ENCODE measurements at places on chromosomes 12 and 14. TPM values are rescaled to one million over a fixed set of nuclear protein-coding genes. Genes with fewer than 3 reads are reported as not detected.

Gene PDE3A
- total RNA-seq = under 0.01 TPM

Gene TTC6
- total RNA-seq = not detected

Gene METTL25
- 1.8 TPM for total RNA-seq

Gene SLC7A8
- 1.6 TPM for total RNA-seq

Gene HCAR3
- not detected for total RNA-seq

Gene OR6C3
- total RNA-seq = not detected

Gene A2ML1
- total RNA-seq = not detected

Gene ATL1
- total RNA-seq = 0.96 TPM

Gene KRT2
- not detected for total RNA-seq

Gene SLC39A2
- not detected for total RNA-seq

Gene KRT85
- not detected for total RNA-seq

Gene KRT6C
- not detected for total RNA-seq

Gene GPR132
- not detected for total RNA-seq

Gene SDR9C7
- total RNA-seq = not detected

Gene PSMB5
- total RNA-seq = 309 TPM

Gene ZNF385A
- total RNA-seq = 0.24 TPM

Gene TMEM233
- total RNA-seq = 0.59 TPM

Gene KCNC2
- not detected for total RNA-seq

Gene OTOGL
- 0.20 TPM for total RNA-seq

Gene IFNG-AS1
- total RNA-seq = not detected

Gene NT5DC3
- 4.1 TPM for total RNA-seq

Gene HNF1A
- total RNA-seq = not detected

Gene GALNT8
- total RNA-seq = not detected

Gene POTEG
- 0.29 TPM for total RNA-seq

Gene SERPINA10
- not detected for total RNA-seq

Gene HOXC6
- total RNA-seq = 0.84 TPM

Gene LRP1
- 28.8 TPM for total RNA-seq

All from RPMI7951 (cell line).